ENCODE measurements at places on chromosomes 13 and 19.

GRCh38 chr13:26025771-26026170, 26.0 kb downstream of the SHISA2 start:
- DNase-seq: no peak

- DNase-seq: no peak
These were observed 26.6 kb downstream of the SLAIN1 start for GRCh38 chr13:77724092-77724491.

- DNase-seq: no peak
These were observed 191.3 kb downstream of the STK24 start for GRCh38 chr13:98385606-98386005.

- no peak for DNase-seq
These were observed 300.4 kb downstream of the DLEU7 start for GRCh38 chr13:50543141-50543540.

DNA sequence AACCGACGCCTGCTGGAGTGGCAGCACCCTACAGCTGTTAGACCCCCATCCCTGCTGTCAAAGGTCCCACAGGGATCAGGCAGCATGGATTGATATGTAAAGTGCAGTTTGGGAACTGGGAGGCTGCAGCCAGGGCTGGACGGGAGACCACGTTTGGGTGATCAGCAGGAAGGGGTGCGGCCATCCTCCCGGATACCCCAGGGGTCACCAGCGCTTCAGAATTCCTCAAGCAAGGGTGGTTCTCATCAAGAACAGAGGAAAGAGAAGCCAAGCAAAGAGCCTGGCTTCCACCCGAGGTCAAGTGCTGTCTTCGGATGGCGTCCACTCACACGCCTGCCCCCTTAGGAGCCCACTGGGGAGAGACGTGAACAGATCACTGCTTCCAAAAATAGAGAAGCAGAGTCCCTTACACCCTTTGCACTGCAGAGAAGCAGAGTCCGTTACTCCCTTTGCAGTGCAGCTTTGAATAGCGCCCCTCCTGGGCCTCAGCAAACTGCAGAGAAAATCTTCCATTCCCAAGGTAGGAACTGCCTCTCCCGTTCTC, 35.5 kb downstream of the DHRS12 start:
- DNase-seq: no peak

DNA sequence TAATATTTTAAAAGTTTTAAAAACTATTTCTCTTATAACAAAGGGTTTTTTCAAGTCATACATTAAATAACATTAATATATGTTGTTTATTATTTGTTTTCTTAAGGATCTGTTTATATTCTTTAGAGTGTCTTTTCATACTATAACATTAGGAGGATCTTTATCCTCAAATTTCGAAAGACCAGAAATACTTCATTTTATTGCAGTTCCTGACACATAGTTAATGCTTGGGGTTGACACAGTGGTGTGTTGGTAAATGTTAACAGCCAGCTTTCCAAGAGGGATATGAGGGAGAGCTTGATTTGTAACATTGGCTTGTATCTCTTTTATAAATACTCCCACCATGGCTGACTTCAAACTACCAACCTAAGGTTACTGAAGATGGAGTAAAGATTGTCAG, 126.6 kb upstream of the KLF5 start:
- no peak for DNase-seq

DNA sequence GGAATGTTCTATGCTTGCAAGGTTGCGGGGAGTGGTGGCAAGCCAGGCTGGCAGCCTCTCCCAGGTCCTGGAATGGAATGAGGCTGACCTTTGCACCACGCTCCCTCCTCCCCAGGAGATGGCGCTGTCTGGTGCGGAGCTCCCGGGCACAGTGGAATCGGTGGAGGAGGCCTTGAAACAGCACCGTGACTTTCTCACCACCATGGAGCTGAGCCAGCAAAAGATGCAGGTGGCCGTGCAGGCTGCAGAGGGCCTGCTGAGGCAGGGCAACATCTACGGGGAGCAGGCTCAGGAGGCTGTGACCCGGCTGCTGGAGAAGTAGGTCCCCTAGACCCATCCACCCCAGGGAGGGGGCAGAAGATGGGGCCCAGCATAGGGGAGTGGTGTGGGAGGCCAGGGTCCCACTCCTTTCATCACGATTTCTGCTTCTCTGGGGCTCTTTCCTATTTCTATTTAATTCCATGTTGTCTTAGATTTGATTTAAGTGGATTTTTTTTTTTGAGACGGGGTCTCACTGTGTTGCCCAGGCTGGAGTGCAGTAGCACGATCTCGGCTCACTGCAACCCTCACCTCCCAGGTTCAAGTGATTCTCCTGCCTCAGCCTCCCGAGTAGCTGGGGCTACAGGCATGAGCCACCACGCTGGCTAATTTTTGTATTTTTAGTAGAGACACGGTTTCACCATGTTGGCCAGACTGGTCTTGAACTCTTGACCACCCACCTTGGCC, 53.2 kb upstream of the SHKBP1 start:
- no peak for DNase-seq

GRCh38 chr13:51343475-51343874, 4.0 kb downstream of the SERPINE3 start:
- no peak for DNase-seq

DNA sequence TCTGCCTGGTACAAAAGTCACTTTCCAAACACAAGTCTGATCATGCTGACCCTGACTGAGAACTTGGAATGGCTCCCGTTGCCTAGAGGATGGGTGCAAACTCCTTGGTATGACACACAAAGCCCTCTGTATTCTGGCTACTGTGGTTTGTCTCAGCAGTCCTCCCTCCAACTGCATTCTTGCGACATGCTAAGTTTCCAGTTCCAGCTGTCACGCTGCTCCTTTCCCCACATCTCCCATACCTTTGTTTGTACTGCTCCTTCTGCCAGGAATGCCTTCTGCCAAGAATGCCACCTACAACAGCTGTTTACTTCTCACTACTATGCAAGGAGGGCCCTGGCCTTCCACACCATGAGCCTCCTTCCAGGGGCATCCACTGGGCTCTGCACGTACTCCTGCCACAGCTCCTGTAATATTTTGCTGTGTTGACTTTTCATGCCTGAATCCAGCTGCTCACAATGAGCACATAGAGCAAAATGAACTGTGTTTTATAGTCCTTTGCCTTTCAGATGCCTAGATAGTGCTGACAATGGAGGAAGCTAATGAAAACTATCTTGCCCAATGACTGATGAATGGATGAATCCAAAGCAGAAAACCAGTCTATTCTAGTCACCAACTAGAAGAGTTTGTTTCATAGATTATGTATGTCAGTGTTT, 543.7 kb downstream of the EFNB2 start:
- no peak for DNase-seq

DNA sequence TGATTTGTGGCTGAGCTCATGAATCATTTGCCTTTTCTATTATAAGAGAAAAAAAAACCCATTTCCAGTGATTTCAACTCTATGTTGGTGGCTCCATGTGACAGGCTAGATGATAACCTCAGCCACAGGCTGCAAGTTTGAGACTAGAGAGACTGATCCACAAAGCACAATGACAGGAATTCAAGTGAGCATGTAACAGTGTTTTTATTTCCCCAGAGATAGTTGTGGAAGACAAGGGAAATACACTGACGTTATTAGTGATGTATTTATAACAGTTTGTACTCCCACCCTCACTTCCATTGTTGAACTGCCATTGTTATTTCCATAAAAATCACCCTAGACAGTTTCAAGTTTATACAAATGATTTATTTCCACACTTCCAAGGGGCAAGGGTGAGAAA, 27.9 kb upstream of the EDNRB start:
- no peak for DNase-seq

DNA sequence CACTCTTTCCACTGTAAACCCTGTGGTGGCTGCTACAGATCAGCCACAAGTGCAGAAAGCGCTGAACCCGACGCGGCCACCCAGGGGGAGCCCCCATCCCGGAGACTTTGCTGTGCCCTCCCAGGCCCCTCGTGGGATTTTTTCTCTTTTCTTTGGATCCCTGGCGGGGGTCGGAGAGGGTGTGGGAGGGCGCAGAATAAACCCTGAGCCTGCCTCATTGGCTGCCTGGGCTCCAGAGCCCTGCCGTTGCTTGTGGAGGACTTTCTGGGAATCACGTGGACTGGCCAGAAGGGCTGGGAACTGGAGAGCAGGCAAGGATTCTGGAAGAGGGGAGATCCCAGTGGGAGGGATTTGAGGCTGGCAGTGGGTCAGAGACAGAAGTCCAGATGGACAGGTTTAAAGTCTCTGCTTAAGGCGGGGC, 24.9 kb downstream of the GADD45B start:
- DNase-seq: no peak

GRCh38 chr19:29001141-29001581, 211.8 kb downstream of the UQCRFS1 start:
- DNase-seq: no peak

Data from stimulated activated CD4-positive, alpha-beta T cell treated with anti-CD3 and anti-CD28 coated beads, Interleukin-15, amount 100 ng/mL, for 1 hour (primary cell).